ENCODE measurements at places on chromosomes 7 and 10.

DNA sequence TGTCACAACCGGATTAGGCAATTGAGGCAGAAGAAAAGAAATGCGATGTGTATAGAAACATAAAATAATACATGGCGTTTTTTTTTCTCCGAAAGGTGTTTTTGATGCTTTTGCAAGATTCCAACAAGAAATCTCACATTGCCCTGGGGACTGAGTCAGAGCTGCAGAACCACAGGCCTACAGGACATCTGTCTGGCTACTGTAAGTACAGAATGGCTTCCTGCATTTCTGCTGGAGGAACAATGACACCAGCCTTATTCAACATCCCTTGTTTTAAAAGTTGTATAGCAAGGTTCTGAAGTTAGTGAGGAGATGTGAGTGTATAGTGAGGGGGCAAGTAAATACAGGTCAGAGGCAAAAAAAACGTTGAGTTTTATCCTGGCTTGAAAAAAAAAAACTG, 256.4 kb downstream of the ABCA13 start:
- DNase-seq: no peak

DNA sequence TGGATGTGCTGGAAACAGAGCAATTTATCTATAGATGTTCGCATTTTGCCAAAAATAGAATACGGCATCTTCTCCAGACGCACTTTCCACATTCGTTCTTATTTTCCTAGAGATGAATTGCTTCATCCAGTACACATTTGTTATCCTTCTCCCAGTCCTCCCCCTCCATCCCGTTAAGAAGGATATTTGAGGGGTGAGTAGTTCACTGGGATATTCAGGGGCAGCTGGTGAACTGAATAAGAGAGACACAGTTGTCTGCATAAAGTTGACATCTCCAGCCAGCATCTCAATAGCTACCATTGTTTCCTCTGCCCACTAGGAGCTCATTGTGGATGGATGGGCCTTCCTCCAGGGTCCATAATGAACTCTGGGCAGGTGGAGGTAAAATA, 456.8 kb upstream of the NRP1 start:
- no peak for DNase-seq

DNA sequence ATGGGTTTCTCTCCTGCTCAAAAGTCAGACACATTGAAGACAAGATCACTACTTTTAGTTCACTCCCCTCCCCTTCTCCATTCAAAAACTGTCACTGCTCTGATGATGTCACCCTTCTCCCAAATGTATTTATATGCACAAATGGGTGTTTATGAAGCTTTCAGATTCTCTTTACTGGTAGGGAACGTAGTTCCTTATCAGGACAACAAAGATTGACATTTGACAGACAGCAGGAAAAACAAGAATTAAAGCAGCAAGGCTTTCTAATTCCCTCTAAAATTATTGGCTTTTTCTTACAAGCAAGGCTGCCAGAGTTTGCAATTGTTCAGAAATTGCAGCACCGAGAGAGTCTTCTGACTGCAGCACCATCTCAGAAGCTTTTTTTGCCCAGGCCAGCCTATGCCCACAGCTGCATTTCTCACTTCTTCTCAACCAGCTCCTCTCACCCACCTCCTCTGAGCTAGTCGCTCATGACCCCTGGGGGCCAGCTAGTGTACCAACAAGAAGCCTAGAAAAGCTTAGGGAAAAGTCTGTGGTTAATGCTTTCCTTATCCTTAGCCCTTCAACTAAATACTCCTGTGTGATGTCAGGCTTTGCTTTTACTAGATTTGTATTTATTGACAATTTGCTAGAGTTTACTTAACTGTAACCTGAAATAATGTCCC, 265.1 kb downstream of the HTR7 start:
- peak; percentile 83 for DNase-seq

- no peak for DNase-seq
These were observed 306.8 kb downstream of the CNTNAP2 start for GRCh38 chr7:146423446-146423845.

DNA sequence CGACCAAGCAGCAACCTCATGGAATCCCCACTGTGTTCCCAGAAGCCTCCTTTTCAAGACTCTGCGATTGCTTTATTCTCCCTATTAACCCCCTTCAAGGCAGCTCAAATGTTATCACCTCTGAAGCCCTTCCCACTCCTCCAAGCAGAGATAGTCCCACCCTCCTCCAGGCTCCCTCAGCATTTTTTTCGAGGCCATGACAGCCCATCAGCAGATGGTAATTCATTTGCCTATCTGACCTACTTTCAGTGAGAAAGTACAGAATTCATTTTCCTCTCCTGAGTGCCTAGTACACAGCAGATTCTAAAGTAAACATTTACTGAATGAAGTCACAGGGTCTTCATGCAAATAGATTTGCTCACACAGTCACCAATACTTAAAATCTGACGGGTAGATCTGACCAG, 47.8 kb downstream of the HERPUD2 start:
- DNase-seq: no peak

DNA sequence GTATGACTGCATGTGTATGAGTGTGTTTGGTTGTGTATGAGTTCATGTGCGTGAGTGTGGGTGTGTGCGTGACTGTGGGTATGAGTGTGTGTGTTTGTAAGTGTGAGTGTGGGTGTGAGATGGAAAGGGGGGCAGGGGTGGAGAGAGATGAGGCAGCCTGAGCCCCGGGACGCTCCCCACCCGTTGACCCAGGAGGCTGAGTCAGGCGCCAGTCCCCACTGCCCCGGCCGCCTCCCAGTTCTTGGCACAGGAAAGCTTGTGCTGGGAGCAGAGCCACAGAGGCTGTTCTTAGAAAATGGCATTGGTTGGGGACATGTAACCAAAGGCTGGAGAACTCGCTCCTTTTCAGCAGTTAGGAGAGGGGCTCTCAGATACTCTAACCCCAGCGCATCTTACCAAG, 27.8 kb upstream of the NUB1 start:
- no peak for DNase-seq

DNA sequence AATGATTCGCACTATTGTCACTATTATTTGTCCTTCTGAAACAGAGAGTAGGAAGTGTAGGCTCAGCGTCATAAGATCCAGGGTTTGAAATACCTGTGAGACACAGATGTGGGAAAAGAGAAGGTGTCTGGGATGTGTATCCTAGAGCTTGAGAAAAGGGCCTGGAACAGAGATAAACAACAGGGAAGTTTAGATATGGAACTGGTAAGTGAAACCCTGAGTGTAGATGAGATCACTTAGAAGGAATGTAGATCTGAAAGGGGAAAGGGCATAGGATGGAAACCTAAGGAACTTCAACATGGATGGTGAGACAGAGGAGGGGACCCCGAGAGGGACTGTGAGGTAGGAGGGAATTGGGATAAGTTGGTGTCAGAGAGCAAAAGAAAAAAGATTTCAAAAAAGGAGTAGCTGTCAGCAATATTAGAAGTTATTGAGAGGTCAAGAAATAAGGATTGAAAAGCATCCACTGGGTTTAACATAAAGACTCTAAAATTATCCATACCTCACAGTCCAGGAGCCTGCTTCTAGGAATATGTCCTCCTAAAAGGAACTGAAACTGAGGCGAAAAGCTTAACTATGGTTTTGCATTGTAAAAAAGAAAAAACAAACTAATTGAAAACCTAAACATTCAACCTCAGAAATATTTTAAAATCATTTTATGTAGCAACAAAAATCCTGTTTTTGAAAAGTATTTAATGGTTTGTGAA, 119.2 kb upstream of the NPVF start:
- no peak for DNase-seq

DNA sequence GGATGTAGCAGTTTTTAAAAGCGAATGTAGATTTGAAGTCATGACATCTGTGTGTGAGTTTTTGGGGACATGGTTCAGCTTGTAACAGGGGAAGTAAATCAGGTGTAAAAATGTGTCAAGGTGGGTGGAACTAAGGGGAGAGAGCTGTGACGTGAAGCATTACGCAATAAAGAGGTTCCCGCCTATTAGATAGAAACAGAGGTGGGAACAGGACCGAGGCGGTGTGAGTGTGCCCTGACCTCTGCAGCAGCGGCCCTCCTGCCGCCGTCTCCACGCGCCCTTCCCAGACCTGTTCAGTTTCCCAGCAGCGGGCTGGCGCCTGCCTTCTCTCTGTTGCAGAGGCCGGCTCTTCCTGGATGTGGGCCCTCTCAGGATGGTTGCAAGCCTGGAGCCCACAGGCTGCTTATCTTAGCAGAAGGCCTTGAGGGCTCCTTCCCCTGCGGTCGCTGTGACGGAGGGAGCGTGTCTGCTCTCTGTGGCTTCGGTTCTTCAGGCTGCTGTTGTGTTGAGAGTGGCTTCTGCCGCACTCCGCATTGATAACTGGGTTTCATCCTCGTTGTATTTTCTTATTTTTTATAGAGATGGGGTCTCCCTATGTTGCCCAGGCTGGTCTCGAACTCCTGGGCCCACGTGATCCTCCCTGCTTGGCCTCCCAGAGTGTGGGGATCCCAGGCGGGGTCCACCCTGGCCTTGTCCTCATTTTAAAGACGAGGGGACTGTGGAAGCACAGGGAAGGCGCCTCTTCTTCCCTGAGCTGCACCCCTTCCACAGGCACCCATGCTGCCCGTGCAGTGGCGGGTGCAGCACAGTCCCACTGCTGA, 65.0 kb downstream of the DNAJB6 start:
- no peak for DNase-seq

DNA sequence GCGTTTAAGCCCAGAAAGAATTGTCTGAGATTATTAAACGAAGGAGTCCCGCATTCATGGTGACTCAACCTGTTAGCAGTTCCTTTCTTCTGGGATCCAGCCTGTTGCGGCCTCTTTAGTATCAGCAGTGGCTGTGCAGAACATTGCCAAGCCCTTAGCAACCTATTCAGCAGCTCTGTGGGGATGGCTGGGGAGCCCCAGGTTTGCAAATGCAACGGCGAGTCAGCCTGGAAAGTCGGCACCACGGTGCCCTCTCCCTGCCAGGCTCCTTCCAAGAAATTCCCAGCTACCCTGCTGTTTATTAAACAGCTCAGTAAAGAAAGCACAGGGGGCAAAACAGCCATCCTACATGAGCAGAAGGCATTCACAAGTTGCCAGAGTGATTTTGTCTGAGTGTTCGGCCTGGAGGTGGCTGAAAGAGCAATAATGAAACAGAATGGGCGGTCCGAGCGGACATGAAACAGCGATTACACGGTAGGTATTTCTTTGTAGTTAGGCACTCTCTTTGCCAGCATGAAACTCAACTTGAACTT, 198.3 kb downstream of the BAMBI start:
- no peak for DNase-seq
